ENCODE measurements at places on chromosomes 12 and 14.

DNA sequence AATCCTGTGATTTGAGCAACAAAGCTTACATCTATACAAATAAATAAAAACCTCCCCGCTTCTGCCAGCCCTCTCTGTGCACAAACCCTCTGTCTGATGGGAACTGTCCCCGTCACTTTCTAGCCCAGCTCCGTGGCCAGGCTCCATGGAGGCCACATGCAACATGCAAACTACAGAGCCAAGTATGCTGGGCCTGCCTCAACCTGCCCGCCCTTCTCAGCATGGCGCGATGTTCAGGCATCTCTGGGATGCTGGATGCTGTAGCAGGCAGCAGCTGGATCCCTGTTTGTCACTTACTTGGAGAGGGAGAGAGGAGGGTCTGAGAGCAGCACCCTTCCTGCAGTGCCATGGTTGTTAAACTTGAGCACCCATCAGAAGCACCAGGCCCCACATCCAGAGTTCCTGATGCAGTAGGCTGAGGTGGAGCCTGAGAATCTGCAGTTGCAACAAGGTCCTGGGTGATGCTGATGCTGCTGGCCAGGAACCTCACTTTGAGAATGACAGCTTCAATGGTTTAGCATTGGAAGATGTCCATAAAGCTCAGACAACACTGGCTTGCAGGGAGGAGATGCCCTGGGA, 32.4 kb downstream of the CLMN start:
- DNase-seq = no peak

GRCh38 chr14:99242816-99243721, 28.9 kb downstream of the BCL11B start:
- no peak for DNase-seq

- no peak for DNase-seq
Observed at GRCh38 chr12:94225947-94226630, 77.7 kb downstream of the PLXNC1 start.

DNA sequence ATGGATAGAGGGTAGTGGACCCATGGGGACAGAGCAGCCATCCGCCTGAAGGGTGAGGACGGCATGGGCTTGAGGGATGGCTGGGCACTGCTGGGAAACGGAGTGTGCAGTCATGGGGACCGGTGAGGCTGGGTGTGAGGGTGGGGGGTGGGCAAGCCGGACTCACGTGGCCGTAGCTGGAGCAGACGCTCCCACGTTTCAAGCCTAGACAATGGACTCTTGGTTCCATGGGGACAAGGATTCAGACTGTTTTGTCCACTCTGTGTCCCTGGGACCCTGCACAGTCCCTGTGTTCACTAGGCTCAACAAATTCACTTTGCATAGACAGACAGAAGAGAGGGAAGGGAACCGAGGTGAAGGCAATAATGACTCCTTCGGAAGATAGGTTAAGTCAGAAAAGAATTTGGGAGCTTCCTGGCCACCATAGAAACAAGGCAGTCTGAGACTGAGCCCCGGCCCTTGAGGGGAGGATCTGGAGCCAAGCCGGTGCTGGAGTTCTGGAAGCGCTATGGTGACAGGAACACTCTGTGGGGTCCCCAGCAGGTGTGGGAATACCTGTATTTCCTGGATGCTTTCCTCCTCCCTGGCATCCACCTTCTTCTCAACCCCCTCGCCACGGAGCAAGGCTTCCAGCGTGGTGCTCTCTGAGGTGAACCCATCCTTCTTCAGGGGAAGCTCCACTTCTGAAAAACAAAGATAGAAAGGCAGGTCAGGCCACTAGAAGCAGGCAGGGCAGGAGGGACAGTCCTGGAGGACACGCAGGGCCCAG, 162.5 kb downstream of the DPF3 start:
- no peak for DNase-seq

DNA sequence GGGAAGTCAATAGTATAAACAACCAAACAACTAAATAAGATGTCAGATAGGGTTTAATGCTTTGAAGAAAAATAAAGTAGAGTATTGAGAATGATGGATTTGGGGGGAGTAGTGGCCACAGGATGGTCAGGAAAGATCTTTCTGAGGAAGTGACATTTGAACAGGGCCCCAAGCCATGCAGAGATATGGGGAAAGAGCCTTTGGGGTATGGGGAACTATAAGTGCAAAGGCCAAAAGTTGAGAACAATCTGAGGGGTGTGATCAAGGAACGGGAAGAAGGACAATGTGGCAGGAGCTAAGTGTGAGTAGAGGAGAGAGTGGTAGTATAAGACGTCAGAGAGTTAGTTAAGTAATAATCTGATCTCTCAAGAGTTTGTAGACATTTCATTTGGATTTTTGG, 1.3 kb downstream of the MRPS35 start:
- no peak for DNase-seq

DNA sequence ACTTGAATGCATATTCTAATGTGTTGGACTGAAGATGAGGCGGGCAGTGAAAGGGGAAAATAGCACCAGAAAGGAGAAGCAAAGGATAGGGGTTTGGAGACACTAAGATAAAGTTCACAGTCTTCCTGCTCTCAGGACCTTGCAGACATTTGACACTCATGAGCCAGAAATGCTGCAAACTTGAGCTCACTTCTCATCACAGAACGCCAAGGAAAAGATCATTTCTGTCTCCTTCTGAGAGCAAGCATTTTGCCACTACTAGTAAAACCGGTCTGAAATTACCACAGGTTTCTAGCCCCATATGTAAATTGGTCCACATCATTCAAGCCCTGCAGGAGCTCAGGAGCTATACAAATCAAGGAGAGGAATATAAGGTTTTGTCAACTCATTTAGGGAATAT, 44.6 kb upstream of the ANO2 start:
- no peak for DNase-seq

DNA sequence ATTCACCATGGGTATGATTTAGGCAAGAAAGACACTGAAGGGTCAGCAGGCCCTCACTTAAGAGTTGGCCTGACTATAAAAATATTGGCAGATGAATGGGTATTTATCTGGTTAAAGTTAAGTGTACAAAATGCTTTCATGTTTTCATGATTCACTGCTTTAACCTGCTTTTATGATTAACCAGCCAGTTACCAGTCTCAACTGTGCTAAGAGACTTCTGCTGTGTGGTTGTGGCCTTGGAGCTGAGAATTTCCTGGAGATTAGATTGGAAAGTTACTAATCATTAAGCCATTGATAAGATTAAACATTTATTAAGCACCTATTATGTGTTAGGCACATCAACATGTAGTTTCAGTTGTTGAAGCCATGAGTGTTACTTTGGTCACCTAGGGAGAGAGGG, 68.9 kb downstream of the RASSF8 start:
- no peak for DNase-seq

DNA sequence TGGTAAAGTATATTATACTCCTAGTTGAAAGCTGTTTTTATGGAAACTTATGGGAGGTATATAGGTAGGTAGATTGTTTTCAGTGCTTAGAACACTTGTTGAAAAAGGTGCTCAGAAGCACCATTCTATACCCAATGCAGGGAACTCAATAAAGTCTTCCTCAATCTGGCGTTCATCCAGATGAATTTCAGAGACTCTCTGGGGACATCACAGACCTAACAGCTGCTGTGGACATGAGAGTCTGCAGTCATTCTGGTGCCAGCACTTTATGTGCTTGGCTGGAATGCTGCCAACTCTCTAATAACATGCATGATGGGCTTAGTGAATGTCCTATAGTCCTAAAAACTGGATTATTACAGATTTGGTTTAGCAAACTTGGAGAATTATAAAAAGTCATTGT, 115.9 kb downstream of the NTN4 start:
- DNase-seq = no peak

GRCh38 chr12:23686095-23686494, 263.4 kb downstream of the SOX5 start:
- DNase-seq = no peak

DNA sequence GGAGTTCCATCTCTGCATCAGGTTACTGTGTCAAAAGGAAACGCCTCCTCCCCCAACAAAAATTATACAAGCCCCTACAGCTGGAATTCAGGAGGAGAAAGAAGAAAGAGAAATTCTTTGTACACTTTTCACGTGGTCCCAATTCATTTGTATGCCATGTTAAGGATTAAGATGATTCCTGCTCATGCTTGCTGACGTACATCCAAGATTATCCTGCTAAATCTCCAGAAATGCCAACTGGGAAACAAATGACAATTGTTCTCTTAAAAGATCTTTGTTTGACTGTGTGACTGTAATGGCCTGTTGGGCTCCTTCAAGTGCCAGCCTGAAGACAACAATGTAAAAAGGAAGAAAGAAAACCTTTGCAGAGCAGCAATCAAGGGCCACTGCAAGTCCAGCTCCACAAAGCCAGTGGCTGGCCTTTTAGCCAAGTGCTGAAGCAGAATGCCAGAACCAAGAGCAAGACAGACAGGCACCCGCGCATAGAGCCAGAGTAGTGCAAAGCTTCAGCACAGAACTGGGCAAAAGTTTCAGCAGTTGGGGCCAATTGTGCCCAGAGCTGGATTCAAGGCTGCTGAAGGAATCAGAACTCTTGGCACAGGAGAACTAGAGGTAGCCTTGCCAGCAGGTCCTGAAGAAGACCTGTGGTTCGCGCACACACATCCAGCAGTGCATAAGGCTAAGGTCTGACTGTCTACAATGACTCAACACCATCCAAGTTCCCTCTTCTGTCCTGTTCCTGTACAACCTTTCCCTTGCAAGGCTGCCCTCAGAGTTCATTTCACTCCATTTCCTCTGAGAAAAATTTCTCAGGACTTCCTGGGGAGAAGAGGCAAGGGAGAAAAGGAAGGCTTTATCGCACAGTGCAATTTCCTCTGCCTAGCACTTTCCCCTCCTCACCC, 209.7 kb upstream of the BMP4 start:
- no peak for DNase-seq

GRCh38 chr14:34424488-34424887, 37.6 kb downstream of the SPTSSA start:
- DNase-seq = no peak

DNA sequence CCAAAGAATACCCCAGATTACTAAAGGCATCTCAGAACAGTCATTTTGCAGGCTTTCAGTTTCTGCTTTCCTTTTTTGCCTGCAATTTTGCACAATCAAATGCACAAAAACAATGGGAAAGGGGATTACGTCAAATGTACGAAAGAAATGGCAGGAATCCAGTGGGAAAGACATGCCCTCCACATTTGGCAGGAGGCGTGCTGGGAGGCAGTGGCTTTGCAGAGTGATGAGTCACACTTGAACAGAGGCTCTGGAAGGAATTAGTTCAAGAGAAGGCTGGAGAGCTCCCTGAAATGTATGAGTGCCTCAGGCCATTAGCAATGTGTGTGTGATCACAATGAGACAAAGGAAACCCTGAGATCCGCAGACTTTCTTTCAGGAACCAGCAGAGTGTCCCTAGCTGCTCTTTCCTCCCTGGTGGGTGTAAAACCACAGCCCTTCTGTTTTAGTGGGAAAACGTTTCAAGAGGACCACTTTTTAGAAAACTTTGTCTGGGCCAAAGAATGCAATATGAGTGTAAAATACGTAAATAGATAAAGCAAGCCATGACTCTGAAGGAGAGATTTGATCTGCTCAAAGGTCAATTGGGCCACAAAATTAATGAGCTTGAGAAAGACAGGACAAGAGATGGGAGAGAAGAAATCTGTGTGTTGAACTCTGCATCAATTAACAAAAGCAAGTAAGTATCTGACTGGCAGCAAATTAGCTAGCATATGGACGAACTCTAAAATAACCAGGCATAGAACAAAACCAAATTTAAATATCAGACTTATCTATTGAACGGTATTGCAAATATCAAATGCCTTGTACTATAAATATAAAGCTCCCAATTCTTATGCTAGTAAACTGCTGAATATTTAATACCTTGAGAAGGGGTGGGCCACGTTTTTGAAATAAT, 155.4 kb upstream of the PDE3A start:
- no peak for DNase-seq

DNA sequence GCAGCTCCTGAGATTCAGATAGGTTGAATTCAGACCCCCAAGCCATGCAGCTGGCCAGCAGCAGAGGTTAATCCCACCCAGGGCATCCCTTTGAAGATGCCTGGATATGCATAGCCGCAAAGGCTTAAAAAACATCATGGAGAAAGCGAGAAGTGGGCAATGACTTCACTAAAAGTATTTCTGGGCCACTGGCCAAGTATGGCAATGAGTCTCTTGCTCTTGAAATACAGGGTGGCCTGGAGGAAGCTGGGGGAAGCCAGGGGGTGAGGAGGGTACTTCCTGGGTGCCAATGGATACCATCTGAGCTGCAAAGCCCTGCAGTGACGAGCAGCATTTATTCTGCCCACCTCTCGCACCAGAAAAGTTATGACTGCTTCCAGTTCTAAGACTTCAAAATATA, 539.3 kb upstream of the TBX3 start:
- DNase-seq = no peak

GRCh38 chr14:91068642-91069041, 8.2 kb upstream of the RPS6KA5 start:
- no peak for DNase-seq

DNA sequence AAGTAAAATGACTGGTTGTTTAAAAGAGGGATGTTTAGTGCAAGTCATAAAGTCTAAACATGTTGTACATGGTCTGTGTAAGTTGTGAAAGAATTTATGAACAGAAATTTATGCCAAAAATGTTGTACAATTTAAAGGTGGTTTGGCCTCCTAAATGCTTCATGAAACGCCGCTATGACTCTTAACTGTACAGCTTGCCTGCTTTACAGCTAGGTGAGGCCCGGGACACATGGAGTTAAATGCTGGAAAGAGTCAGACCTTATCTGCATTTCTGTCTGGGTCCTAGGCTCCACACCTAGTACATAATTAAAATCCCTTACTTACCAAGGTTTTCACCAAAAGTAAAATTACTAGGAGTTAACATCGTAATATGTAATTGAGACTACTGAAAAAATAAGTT, 28.4 kb upstream of the B4GALNT1 start:
- no peak for DNase-seq

GRCh38 chr12:130127912-130128789, 34.1 kb upstream of the FZD10 start:
- no peak for DNase-seq

GRCh38 chr12:77256956-77257355, 191.6 kb upstream of the E2F7 start:
- DNase-seq = no peak

GRCh38 chr12:84813780-84814663, 98.6 kb downstream of the SLC6A15 start:
- DNase-seq = no peak

DNA sequence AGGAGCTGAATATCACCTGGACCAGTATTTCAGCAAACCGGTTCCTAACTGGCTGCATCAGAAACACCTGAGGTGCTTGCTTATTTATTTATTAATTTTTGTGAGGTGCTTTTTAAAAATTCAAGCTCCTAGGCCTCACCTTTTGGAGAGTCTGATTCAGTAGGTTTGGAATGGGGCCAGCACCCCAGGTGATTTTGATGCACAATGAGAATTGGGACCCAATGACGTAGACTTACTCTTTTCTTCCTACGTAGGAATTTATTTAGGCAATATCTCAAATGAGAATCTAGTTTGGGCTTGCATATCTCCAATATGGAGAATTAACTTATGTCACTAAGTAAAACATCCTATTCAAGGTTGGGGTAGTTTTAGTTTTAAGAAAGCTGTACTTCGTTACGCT, 7.3 kb downstream of the YEATS4 start:
- no peak for DNase-seq
